ENCODE measurements at places on chromosomes 4 and X.

GRCh38 chr4:111991797-111992196 is 153.5 kb upstream of the FAM241A start:
- DNase-seq = no peak

DNA sequence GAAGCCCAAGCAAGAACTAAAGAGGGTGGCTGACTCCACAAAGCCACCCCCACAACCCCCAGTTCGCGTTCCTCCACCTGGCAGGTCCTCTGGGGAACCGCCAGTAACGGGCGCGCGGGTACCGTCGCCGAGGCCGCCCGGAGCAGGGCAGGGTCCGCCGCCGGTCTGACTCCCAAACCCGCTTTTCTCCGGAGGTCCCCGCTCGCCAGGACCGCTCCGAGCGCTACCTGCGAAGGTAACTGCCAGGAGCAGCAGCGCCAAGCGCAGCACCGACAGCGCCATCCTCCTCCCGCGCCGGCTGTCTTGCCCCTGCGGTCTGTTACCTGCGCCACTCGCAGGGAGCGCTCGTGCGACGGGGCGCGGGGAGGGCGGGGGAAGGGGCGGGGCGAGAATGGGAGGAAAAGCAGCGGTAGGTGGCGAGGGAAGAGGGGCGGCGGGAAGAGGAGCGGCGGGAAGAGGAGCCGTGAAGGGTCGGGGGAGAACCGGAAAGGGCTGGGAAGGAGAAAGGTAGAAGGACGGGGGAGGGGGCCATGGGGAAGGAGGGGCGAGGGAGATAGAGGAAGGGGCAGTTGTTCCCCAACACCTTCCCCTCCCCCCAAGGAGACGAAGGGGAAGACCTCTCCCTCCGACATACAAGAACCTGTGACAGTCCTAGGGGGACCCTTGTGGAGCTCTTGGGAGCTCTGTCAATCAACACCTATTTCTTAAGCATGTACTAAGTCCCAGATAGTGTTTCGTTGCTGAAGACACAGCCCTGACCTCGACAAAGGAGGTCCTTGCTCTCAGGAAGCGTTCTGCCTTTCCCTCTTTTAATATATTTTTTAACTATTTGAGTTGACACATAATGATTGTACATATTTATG is at the start of gene SPINK2:
Gene SPINK2, minus strand, starts transcription at position 321 of the 863 bp plus-strand sequence. Its CDS starts 39 bp downstream, at position 282.
- DNase-seq = peak; percentile 63

GRCh38 chrX:105765691-105766090 is 56.6 kb upstream of the NRK start:
- no peak for DNase-seq

DNA sequence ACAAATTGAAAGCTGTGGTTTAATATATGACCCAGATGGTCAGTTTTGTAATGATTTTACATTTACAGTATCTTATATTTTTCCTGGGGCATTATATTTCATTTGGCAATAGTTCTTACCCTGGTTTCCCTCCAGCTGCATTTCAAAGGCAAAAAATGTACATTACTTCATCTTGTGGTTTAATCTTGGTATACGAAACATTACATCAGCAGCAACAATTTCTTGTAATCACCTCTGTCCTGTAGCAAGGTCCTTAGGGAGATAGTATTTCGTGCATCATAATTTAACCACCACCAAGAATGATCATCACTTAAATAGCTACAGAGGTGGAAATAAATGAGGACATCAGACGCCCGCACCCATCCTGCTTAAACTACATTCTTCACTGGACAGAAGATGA is 48.8 kb downstream of the HS6ST2 start:
- no peak for DNase-seq

DNA sequence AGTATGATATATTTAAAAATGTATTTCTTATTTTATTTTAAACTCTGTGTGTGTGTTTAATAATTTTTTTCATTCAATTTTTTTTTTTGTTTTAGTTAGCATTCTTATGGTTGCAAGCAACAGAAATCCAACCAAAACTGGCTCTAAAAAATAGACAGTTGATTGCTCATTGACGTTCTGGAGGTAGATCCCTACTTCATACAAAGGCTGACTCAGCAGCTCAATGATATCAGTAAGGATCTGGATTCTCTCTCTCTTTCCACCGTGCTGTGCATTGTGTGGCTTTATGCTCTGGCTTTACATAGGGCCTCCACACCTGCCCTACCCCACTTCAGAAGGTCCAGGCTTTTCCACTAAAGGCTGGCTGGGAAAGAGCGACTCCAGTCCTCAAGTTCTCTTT is 117.8 kb downstream of the UCHL1 start:
- DNase-seq = no peak

DNA sequence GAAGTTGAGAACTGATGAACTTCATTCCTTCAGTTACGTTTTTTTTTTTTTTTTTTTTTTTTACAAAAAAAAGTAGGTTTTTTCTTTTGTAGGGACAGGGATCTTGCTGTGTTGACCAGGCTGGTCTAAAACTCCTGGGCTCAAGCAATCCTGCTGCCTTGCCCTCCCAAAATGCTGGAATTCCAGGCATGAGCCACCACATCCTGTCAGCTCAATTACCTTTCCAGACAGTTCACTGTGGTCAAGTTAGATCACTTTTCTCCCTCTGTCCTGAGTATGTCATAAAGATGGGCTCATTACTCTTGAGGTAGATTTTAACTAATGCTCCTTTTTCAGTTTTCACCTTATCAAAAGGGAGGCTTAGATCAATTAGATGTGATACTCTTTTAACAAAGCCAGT is 10.8 kb upstream of the NR3C2 start:
- no peak for DNase-seq

- no peak for DNase-seq
These were observed 56.4 kb upstream of the DDIT4L start for GRCh38 chr4:100246697-100247096.
